GM03348 (cell line): ENCODE measurements at places on chromosomes 3 and 15.
A peak's percentile ranks its signal among the peaks of the same experiment; 100 is the strongest.

GRCh38 chr3:143263852-143264513, 144.4 kb downstream of the CHST2 start:
- no peak for DNase-seq

GRCh38 chr3:50459785-50460184, 43.6 kb downstream of the CACNA2D2 start:
- DNase-seq, result no peak

DNA sequence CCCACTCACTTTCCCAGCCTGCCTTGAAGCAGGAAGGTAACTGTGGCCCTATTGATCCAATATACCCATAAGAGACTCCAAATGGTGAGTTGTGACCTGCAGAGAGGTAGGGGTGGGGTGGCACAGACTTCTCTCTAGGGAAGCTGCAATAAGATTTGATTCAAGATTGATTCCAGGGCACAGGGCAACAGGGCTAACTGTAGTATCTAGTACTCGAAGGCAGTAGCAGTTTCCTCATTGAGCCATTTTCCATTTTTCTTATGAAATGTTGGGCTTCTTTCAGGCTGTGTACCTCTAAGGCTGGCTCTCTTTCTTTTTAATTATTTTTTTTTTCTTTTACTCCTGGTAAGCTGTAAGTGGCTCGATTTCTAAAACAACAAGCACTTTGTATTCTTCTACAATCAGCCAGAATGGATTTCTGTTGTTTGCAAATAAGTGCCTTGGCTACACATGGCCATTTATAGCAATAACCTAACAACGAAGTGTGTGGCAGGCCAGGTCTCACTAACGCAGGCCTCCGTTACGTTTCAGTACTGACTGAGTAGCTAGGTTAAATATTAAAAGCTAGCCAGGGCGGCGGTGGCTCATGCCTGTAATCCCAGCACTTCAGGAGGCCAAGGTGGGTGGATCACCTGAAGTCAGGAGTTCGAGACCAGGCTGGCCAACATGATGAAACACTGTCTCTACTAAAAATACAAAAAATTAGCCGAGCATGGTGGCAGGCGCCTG, 19.3 kb downstream of the CCDC12 start:
- no peak for DNase-seq

DNA sequence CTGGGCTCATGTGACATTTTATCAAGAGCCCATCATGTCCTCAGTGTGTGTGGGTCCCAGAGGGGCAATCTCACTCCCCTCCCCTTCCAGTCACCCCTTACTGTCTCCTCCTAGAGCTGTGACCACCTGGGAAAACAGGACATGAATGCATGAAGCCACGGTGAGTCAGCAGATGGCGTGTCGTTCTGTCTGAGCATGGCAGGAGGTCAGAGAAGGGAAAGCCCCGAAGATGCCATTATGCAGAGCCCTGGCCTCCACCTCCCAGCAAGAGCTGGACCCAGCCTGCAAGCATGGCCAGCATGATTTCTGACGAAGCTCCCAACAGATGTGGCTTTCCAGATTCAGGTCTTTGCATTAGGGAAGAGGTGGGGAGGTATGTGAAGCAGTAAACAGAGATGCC, 118.5 kb downstream of the TLE3 start:
- no peak for DNase-seq

DNA sequence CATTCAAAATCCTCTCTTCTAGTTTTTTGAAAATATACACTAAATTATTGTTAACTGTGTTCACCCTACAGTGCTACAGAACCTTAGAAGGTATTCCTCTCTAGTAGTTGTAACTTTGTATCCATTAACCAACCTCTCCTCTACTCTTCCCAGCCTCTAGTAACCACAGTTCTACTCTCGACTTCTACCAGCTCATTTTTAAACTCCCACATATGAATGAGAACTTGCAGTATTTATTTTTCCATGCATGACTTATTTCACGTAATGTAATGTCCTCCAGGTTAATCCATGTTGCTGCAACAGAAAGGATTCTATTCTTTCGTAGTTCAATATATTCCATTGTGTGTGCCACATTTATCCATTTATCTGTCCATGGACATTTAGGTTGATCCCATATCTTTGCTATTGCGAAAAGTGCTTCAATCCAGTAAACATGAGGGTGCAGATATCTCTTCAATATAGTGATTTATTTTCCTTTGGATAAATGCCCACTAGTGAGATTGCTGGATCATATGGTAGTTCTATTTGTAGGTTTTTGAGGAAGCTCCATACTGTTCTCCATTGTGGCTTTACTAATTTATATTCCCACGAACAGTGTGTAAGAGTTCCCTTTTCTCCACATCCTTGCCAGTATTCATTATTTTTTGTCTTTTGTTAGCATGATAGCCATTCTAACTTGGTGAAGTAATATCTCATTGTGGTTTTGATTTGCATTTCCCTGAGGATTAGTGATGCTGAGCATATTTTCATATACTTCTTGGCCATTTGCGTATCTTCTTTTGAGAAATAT, 113.7 kb upstream of the SMAD3 start:
- no peak for DNase-seq

DNA sequence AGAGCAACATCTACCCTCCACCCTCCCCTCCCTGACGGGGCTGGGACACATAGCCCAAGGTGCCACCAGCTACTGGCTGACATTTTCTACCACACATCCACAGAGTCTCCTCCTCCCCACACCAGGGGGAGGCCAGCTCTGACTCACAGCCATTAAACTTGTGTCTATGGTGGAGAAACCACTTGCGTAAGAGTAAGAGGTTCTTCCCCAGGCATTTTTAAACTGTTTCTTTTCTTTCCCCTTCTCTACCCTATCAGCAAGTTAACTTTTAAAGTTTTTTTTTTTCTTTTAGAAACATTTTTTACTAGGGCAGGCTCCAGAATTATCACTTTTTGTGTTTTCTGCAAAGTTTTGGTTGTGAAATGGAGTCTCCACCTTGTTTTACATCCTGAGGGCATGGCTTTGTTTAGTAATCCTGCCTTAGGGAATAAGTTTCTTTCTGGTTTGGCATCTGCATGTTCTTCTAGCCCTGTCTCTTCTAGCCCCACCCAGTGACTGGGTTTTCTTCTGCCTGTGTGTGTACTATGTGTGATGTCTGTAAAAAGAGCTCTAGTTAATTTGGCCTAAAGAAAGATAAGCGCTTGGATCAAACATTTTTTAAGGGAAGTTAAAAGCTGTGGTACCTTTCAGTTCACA, 148.8 kb upstream of the GADL1 start:
- DNase-seq, result peak; percentile 26

- DNase-seq, result no peak
Observed at GRCh38 chr3:81955878-81956277, 194.4 kb upstream of the GBE1 start.

DNA sequence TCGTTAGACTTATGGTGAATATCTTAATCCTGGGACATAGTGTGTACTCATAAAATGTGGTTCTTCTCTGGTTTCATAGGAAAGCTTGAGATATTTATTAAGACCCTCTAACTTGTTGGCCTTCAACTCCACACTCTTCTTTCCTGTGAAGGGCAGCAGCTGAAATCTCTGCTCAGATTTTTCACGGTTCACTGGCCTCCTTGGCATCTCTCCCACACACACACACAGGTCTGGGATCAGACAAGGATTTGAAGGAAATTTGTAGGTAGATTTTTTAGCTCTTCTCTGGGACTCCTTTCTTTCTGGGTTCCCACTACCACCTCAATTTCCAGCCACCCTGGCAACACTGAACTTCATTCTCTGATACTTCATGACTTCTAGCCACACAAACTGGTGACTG, 70.2 kb downstream of the MYRIP start:
- no peak for DNase-seq

- no peak for DNase-seq
Observed at GRCh38 chr3:109184726-109185125, 48.2 kb downstream of the C3orf85 start.

DNA sequence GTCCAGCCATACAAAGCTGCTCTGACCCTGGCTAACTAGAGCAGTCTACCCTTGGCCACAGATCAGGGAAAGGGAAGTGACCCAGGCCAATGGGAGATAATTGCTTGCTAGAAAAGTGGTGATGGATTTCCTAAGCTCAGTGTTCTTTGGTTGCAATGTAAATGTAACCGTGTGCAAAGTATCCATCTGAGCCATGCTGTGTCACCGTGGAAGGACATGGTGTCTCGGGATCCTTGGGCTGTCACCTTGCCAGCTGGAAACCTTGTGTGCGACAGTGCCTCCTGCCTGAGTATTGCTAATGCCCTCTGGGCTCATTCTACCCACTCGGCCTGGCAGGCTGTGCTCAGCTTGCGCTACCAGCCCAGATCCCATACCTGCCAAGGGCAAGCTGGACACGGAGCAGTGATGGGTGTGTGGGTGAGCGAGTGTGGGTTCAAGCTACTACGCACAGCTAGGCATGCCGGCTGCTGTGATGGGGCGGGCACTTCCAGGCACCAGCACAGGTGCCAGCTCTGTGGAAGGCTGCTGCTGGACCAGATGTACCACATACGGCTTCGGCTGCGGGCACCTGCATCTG, 10.7 kb upstream of the SIAH2 start:
- DNase-seq, result no peak

- peak; percentile 68 for DNase-seq
Observed at GRCh38 chr3:69671082-69671952, 67.9 kb upstream of the MITF start.

DNA sequence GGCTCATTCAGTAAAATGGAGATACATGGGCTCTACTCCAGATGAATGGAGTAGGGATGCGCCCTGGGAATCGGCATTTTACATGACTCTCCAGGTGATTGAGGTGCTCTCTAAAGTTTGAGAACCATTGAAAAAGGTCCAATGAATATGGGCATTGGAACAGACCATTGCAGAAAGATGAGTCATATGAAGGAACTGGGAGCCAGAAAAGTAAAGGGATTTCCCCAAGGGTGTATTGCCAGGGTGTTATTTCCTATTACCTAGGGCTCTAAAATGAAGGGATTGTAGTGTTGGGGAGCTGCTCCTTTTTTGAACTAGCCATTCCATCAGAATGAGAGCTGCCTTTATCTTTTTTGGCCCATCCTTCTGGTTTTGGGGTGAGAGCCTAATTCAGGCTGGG, 21.7 kb downstream of the CLDN11 start:
- DNase-seq, result no peak

DNA sequence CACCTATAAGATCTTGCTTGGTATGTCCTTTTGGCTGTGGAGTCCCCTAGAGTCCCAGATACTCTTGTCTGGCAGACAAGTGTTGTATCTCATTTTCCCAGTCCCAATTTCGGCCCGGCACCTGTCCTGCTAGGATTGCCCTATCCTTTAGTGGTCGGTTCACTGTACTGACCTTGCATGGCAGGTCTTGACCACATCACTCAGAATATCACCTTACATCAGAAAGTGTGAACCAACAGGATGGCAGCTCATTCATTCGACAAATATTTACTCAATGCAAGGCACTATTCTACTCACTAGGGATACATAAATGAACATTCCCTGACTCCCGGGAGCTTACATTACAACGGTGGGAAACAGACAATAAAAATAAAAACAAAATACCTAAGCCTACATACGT, 5.7 kb upstream of the CCDC80 start:
- DNase-seq, result no peak

DNA sequence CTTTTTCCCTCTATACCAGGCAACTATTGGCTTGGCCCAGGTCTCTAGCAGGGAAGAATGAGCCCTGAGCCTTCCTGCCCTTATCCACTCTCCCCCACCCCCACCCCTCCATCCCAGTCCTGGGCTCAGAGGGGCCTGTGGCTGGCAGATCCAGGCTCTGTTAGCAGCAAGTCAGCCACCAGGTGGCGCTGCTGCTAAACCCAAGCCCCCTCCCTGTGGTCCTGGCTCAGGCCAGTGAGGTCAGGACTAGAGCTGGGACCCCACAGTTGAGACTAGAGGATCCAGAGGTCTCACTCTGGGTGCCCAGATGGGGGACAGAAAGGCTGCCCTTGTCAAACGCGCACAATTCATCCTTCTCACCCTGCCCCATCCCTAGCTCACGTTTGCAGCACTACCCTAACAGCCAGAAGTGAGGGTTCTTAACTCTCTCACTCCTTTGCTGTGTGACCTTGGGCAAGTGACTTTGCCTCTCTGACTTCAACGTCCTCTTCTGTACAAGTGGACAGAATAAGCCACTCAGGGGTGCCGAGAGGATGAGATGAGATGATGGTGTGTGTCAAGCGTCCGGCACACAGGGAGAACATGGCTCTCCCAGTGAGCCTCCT, 46.8 kb upstream of the SLC6A1 start:
- DNase-seq, result peak; percentile 86
